ENCODE measurements at places on chromosomes 5 and 9.

DNA sequence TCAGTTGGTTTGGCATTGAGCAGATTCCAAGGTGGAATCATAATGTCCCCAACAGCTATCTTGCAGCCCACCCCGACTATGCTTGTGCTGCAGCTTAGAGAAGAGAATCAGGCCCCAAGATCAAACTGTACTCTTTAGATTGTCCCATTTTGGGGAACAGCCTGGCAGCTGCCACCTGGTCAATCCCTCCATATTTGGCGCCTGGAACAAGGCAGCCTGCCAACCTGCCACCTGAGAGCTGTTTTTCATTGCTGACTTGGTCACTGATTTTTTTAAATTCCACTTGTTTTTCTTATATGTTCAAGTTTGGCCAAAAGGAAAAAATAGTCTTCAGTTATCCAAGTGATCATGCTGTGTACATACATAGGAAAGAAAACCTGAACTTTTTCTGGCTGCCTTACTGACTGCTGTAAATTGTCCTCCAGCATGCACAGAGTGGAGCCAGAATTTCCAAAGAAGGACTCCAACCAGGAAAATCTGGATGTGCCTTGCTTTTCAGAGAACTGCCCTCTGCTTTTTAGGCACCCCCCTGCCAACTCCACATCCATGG lies 504.2 kb downstream of the ENC1 start:
- DNase-seq, result no peak

DNA sequence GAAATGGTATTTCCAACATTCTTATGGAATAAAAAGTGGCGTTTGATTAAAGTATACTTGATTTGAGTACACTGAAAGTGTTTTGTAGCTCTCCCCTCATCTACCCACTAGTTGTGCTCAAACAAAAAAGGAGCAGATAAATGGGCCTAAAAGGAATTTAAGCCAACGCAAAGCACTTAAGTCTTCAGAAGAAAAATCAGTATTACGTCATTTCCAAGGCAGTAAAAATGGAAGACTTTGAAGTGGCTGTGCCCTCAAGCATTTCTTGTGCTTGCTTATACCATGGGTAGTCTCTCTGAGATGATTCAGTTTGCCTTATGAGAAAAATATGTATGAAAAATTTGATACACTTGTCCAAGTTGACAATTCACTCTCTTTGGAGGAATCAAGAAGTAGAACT lies 279.9 kb upstream of the CD180 start:
- no peak for DNase-seq

GRCh38 chr9:2241461-2241835 lies 226.3 kb downstream of the SMARCA2 start:
- DNase-seq, result peak; percentile 23

GRCh38 chr5:178642351-178642909 lies 15.6 kb upstream of the CLK4 start:
- no peak for DNase-seq

DNA sequence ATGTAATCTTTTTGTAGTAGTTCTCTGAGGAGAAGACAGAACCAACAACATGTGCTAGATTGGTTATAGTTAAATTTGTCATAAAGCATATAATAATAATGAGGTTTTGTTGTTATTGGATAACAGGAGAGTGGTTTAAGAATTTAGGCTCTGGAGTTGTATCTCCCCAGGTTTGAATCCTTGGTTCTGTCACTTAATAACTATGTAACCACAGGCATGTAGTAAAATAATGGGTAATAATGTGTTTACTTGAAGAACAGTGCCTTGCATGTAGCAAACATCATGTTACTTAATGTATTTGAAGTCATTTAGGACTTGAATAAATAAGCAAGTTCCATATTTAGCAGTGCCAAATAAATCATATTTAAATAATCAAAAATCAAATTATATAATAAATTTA lies 55.8 kb downstream of the NSD1 start:
- DNase-seq, result no peak

Data from MM.1S (cell line).